ENCODE measurements at places on chromosomes 13 and 19.

DNA sequence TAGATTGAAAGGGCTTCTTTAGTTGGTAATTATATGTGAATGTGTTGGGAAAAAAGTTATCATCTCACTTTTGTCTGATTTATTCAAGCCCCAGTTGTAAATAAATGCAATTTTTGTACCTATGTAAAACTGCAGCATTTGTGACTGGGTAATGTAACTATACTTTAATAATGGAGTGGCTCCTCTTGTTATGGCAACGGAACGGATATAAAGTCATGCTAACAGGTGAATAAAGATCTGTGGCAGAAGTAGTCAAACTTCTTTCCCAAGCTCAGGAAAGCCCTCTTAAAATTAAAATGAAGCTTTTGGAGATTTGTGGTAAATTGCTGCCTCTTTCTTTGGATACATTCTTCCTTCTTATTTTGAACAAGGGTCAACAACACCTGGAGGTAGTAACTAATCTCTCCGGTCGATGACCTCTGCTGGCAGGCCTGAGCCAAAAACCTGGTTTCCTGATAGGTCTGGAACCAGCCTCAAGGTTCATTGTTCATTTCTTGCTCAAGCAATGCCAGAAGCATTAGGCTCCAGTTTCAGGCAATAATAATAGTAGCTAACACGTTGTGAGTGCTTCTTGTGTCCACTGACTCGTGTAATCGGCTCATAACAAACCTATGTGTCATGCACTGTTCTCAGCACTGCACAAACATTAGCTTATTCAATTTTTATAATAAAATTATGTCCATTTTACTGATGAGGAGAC is 313.4 kb upstream of the DACH1 start:
- DNase-seq, result no peak

- DNase-seq, result no peak
These were observed 775.7 kb upstream of the SPRY2 start for GRCh38 chr13:81116461-81117282.

DNA sequence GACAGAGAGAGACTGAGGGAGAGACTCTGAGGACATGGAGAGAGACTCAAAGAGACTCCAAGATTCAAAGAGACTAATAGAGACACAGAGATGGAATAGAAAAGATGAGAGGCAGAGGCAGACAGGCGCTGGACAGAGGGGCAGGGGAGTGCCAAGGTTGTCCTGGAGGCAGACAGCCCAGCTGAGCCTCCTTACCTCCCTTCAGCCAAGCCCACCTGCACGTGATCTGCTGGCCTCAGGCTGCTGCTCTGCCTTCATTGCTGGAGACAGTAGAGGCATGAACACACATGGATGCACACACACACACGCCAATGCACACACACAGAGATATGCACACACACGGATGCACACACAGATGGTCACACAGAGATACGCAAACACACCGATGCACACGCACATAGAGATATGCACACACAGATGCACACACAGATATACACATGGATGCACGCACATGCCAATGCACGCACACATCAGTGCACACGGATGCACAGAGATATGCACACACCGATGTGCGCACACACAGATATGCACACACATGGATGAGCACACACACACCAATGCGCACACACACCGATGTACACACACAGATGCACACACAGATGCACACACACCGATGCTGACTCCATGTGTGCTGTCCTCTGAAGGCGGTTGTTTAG is 3.3 kb upstream of the F10 start:
- no peak for DNase-seq

DNA sequence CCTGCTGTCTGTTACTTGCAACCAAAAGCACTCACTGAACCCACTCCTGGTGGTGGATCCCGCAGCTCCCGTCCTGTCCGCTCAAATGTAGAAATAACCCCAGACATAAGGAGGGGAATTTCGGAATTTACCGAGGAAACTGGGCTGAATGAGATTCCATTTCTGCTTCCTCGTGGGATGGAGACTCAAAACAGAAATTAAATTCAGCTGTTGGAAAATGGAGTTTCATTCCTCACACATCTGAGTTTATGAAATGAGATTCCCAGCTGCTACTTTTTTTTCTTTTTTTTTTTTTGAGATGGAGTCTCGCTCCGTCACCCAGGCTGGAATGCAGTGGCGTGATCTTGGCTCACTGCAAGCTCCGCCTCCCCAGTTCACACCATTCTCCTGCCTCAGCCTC is 44.3 kb downstream of the COLGALT1 start:
- DNase-seq, result no peak

GRCh38 chr13:20305587-20305986 is 73.5 kb upstream of the GJB6 start:
- no peak for DNase-seq

DNA sequence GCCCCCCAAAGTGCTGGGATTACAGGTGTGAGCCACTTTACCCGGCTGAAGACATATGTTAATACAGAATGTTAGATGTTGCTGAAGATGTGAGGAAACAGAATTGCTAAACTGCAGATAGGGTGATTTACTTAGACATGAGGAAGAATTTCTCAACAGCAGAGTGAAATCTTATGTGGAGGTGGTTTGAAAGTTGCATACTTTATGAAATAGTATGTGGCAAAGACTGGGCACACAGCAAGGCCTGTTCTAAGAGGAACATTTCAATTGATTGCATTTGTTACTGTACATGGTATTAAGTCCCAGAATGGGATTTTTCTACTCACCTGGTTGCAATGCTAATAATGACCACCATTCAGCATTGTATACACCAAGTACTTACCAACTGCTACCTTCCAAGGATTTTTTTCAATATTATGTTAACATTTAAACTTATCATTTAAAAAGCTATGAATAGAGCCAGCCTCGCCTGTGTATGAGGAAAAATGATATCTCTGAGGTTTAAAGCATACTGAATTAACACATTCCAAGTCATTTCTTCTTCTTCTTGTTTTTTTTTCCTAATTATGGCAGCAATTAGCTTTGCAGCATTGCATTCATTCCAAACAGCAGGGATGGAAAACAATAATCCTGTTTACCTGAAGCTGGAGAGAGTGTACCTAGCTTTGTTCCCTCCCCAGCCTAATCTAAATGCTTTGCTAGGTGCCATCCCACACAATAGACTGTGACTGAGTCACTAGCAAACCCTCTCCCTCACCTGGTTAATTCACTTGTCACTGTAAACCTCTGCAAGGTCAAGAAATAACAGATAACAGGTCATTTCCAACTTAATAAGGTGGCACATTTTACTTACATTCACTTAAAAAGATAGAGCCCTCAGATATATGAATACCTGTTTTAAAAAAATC is 19.4 kb upstream of the KLF5 start:
- no peak for DNase-seq

DNA sequence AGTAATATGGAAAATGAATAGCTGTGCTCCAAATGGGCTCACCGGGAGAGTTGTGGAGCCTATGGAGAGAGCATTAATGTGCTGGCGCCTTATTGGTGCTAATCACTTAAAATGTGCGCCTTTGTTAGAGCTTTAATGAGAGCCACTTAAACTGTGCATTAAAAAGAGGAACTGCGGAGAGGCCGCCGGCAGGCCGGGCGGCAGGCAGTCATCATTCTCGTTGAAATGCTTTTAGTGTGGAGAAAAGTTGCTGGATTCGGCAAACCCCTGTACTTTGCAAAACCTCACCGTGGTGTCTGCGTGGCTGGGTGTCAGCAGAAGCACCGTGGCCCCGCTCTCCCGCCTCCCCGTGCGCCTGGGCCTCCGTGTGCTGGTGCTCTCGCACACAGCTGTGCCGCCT is 105.5 kb downstream of the KDM4B start:
- DNase-seq, result peak; percentile 17

DNA sequence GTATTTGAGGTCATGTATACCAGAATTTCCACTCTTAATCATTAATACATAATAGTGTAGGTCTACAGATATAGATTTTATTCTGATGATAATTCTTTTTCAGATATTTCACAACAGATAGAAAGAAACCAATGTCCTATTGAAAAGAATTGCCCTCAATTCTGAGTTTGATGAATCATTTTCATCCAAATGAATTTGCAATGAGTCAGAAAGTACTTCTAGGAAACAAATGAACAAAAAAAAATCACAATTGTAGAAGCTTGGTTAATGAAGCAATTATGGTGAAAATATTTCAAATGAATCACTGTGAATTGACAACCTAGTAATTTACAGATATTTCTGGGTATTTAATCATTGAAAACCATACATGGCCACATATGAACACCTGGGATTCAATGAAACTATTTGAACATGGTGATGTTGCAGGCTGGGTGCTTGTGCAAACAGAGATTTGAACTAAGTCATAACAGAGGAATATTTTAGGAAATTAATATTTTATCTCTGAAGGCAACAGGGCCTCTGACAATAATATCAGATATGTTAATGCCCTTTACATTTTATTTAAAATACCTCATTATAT is 360.9 kb downstream of the SLITRK5 start:
- no peak for DNase-seq

DNA sequence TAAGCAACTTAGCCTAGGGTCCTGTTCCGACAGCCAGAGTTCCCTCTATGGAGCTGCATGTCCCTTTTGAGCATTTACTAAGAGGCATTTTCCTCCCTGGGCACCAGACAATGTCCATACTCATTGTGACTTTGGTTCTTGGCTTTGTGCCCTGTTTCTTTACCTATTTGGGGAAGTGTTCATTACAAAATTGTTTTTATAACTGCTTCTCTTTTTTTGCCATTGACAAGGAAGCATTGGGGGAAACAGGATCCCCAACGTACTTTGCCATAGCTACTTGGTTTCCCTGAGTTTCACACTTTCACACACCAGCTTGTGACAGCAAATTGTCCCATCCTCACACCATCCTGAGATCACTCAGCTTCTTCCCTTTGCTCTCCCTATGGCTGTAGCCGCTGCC is 81.1 kb upstream of the SIAH3 start:
- DNase-seq, result no peak

DNA sequence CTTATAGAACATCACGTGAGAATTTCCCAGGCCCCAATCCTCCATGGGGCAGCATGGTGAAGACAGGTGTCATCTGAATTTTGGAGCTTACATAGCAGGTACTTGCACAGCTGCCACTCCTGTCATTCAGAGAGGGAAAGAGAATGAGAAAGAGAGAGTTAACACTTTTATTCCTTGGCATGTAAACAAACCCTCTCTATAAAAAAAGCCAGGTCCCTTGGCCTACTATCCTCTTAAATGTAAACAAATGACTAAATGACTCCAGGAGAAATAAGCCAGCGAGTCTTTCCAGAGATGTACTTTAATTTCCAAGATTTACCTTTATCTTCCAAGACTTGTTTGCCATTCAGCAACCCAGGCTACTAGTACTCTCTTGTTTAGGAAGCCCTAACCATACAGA is 195.3 kb upstream of the HTR2A start:
- DNase-seq, result no peak

- DNase-seq, result no peak
These were observed 2541.1 kb downstream of the PCDH9 start for GRCh38 chr13:64688893-64689677.

DNA sequence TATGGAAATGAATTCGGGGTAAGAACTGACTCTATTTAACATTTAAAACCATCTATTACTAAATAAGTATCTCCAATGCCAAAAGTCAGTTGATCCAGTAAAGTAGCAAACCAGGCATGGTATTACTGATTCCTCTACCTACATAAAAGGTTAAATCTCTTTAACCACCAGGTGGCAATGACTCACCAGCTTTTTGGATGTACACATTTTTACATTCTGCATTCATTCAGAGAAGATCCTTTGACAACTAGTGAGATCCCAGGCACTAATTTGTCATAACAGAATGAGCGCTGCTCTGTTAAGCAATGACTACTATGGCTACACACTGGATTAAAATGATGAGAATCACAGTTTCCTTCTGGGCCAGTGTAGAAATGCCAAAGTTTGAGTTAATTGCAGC is 329.8 kb upstream of the GPC6 start:
- DNase-seq, result no peak

- no peak for DNase-seq
These were observed 300.3 kb downstream of the MYO16 start for GRCh38 chr13:108929532-108930206.

GRCh38 chr13:28145049-28145448 is 6.7 kb downstream of the PAN3 start:
- no peak for DNase-seq

GRCh38 chr19:35986664-35987570 is 8.1 kb upstream of the SDHAF1 start:
- DNase-seq, result peak; percentile 47

DNA sequence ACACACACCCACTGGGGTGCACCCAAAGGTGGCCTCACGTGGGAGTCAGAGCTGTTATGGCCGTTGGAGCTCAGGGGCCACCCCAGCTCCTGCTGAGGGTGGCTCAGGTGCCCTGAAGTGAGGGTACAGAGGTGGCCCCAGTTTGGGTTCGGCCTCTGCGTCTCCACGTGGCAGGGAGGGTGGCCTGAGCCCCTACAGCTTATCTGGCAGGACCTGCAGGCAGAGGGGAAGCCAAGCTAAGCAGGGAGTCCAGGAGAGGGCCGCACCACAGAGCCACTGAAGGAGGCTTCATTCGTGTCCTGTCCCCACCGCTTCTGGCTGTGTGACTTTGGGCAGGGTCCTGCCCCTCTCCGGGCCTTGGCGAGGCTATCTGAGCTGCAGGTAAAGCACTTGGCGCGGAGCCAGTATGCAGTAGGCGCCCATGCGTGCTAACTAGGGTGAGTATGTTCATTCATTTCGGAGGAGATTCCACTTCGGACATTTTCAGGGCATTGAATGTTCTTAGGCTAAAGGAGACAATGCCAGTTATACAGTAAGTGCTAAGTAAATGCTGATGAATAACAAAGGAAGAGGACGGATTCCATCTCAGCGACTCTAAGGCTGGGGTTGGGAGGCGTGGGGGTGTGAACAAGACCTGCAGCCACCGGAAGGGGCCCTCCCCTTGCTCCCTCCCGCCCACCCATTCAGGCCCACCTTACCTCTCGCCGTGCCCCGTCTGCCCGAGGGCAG is 4.9 kb downstream of the REX1BD start:
- no peak for DNase-seq

GRCh38 chr19:38503077-38503410 is 69.6 kb downstream of the RYR1 start:
- no peak for DNase-seq

GRCh38 chr13:108495646-108496361 is 133.6 kb upstream of the MYO16 start:
- no peak for DNase-seq

- peak; percentile 80 for DNase-seq
These were observed 3.9 kb downstream of the TMEM147 start for GRCh38 chr19:35549174-35549788.

DNA sequence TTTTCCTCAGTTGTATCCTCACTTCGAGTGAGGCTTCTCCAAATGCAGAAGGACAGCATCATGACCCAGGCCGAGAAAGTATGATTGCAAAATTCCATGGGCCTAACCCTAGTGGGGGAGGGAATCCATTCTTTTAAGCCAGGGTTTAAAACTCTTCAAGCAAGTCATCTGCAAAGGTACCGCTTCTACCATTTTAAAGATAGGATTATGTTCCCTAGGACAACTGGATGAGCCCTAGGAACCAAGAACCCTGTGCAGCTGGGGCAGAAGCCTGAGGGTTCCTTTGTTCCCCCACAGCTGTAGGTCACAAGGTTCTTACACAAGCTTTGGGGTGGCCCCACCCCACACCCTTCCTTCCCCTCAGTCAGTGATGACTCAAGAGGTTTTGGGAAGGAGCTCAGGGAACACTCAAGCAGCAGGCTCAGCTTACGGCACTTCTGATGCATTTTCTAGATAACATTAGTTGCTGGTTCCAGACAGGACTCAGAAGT is 13.5 kb downstream of the ARL11 start:
- no peak for DNase-seq

All from germinal center (tissue), 1 donor.